AG04450 (cell line): ENCODE measurements at places on chromosomes 12 and 14.

GRCh38 chr14:74838166-74838565 is 37.8 kb downstream of the PROX2 start:
- no peak for DNase-seq

GRCh38 chr14:70489579-70490200 is 37.7 kb downstream of the ADAM21 start:
- DNase-seq, result no peak

DNA sequence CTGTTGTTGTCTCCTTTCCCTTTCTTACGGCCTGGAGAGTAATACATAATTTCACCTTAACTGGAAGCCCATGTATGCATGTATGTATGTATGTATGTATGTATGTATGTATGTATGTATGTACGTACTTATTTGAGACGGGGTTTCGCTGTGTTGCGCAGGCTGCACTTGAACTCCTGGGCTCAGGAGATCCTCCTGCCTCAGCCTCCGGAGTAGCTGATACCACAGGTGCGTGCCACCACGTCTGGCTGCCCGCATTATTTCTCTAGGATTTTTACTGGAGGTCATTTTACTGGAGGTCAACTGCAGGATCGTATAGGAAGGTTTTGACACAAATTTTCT is 644 bp upstream of the OS9 start:
- DNase-seq, result no peak

DNA sequence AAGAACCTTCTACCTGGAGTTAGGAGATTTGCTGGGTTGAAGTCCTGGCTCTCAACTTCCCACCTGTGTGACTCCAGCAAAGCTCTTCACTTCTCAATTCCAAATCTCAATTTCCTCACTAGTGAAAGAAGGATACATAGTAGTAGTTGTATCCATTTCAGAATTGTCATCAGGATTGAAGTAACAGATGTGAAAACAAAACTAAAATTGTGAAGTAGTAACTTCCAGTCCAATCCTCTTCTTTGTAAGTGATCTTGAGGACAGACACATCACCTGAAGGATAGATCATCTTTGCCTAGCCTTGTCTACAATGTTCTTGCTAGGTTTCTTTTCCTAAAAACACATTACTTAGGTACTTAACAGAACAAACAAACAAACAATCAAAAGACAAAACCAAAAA is 1.2 kb upstream of the LRRK2 start:
- no peak for DNase-seq

- no peak for DNase-seq
Measured at GRCh38 chr14:52790011-52790755, 1.2 kb downstream of the GNPNAT1 start.

DNA sequence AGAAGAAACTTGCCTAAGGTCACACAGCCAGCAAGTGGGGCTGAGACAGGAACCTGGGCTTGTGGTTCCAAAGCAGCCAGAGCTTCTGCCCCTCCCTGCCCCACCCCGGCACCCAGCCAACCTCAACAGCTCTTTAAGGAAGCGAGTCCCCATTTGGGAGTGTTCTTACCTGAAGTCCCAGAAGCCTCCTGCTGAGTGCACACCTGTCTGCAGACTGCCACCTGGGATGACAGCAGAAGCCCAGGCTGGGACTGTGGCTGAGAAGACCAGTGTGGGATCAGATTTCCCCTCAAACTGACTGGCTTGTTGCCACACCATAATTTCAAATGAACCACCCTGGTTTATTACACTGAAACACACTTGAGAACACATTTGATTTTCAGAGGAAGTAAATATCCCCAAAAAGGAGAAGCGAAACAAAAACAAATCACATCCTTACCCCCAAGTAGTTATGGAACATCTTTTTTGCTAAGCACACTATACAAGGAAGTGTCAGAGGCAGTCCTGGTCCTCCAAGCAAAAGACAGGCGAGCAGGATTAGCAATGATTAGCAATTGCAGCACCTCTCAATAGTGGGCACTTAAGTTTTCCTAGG is 6.3 kb upstream of the RIN3 start:
- no peak for DNase-seq
